ENCODE measurements at places on chromosomes 2 and 18. TPM values are rescaled to one million over a fixed set of nuclear protein-coding genes. Genes with fewer than 3 reads are reported as not detected.
A peak's percentile ranks its signal among the peaks of the same experiment; 100 is the strongest.

DNA sequence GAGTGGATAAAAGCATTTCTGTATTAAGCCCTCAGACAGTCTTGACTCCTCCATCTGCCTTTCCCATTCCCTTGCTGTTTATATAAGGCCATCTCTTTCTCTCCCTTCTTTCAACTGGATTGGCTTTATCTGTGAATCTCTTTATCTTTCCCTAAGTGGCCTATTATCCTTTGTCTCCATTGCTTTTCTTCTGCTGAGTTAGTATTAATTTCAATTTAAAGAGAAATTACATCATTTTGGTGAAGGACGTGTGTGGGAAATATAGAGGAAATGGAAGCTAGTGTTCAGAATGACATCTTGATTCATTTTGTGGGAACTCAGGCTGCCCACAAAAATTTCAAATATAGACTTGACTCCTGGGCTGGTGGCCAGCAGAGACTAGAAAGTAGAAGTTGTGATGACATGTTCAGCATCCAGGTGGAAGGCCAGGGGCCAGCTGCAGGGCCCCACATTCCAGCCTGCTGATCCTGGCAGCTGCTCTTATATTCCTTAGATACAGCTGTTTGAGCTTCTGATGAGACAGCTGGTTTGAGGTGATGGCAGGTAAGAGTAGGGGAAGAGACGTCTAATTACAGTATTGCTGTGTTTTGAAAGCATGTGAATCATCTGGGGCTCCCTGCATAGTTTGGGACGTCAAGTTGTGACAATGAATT is 52.3 kb downstream of the DIS3L2 start:
- DNase-seq: peak; percentile 94

DNA sequence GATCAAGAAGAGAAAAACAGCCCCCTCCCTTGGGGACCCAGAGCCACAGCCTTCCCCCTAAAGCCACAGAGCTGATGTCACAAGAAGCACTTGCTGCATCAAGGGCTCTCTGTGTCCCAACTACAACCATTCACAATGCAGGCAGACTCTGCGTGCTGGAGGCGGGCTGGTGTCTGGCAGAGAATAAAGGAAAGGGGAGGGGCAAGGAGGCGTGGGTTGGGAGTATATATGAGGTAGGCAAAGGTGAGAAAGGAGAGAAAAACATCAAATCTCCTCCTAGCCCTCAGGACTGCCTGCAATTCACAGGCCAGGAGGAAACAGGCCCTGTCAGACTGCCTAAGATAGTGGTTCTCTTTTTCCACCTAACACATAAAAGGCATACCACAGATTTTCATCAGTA is 48.8 kb upstream of the IHH start:
- no peak for DNase-seq

DNA sequence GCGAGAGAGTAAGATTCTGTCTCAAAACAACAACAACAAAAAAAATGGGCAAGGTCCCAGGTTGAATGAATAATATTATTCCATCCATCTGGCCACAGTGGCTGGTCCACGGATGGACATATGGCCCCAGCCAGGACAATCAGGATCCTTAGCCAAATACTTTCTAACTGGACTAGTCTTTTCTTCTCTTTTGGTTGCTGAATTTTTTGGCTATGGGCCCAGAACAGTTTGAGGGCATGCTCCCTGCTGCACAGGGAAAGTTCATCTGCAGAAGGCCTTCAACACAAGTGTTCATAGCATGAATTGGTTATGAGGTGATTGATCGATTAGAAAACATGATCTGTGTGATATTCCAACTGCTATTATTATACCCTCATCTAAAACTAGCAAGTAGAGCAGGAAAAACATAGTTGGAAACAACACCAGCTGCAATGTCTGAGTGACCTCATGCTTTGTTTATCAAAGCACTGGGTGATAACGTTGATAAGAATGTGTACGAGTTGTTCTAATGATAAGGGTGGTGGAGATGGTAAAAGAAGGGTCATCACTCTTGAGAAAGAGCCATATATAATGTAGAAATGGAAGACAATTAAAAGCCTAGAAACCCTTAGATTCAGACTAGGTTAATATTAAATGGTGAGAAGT is 47.8 kb upstream of the RNF103 start:
- peak; percentile 45 for DNase-seq

- DNase-seq: no peak
Measured at GRCh38 chr2:222653280-222653679, 2.6 kb downstream of the FARSB start.

- DNase-seq: no peak
Measured at GRCh38 chr2:196565106-196565765, 74.3 kb upstream of the CCDC150 start.

Gene COLEC11
- not detected for total RNA-seq

Gene RESP18
- not detected for total RNA-seq

Gene LOXHD1
- total RNA-seq: not detected

Gene CHAC2
- 20.1 TPM for total RNA-seq

GRCh38 chr2:45723857-45724256 is 72.4 kb downstream of the PRKCE start:
- no peak for DNase-seq

GRCh38 chr2:37890893-37891495 is 34.1 kb upstream of the RMDN2 start:
- peak; percentile 65 for DNase-seq

Gene MOB1A
- 113 TPM for total RNA-seq

Gene NYAP2
- total RNA-seq: not detected

DNA sequence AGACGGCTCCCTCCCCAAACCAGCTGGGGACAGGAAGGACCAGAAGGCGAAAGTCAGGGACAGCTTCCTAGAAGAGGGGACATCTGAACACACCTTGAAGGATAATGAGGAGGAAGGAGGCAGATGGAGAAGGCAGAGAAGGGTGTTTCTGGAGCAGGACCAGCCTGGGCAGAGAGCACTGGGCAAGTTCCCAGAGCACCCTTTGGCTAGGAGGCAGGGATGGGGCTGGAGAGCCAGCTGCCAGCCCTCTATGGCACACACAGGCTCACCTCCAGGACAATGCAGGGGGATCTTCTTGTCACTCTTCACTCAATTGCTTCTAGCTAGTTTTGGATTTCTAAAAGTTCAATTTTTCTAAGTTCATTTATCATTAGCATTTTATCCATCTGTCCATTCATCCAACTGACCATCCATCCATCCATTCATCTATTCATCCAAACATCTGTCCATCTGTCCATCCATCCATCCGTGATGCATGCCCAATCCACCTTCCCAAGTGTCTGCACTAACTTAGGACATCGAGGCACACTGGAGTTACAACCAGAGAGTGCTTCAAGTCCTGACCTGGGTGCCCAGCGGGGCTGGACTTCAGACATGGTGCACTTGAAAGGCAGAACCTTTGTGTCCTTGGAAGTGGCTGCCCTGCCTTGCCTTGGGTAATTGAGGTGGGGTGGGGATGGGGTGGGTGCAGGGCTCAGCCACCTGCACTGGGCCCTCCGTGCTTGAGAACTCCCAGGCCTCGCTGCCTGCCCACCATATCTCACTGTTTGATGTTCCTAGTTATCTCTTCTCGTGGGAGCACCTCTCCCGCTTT is 42.5 kb downstream of the INHBB start:
- no peak for DNase-seq

Gene OTX1
- total RNA-seq: 2.6 TPM

- no peak for DNase-seq
Measured at GRCh38 chr2:226796012-226796839, 3.4 kb downstream of the IRS1 start.

GRCh38 chr2:99399063-99399462 is 61.9 kb downstream of the EIF5B start:
- DNase-seq: no peak

- peak; percentile 17 for DNase-seq
Measured at GRCh38 chr18:41745166-41746049, 209.6 kb upstream of the PIK3C3 start.
